ENCODE measurements at places on chromosomes 7 and 10.

DNA sequence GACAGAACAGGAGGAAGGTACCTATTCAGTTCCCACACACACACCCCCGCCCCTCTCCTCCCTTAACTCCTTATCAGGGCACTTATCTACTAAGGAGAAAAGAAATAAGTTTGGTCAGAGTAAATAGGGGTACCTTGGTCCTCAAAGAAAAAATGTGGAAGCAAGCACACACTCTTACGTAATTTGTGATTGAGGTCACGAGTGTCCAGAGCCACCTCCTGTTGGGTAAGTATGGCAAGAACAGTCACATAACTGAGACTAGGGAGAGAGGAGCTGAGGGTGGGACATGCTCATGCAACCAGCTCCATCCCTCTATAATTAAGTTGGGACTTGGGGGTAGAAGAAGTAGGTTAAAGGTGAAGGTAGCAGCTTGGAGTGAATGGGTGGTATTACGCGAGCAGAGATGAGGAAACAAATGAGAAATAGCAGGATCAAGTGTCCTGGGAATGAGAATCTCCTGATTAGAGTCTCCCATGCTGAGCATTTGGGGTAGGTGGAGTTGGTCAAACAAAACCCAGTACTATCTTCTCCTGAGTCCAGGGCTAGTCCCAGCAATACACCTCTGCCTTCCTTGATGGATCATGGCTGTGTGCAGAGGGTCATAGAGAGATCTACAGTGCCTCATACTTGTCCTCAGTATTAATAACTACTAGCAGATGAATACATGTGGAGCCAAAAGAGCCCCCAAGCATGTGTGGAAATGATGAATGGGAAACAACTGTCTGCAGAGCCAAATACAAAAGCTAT lies 77.1 kb downstream of the GSAP start:
- no peak for ATAC-seq

DNA sequence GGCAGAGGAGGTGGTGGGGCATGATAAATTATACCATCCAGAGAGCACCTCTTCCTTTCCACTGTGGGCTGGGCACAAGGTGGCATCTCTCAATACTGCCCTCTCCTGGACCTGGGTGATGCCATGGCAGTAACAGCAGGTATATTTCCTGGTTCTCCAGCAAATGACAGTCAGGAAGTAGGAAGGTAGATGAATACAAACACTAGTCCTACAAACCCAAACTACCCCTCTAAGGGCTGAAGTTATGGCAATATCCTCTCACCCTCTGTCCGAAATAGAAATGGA lies 1004.9 kb downstream of the KCNMA1 start:
- no peak for ATAC-seq

DNA sequence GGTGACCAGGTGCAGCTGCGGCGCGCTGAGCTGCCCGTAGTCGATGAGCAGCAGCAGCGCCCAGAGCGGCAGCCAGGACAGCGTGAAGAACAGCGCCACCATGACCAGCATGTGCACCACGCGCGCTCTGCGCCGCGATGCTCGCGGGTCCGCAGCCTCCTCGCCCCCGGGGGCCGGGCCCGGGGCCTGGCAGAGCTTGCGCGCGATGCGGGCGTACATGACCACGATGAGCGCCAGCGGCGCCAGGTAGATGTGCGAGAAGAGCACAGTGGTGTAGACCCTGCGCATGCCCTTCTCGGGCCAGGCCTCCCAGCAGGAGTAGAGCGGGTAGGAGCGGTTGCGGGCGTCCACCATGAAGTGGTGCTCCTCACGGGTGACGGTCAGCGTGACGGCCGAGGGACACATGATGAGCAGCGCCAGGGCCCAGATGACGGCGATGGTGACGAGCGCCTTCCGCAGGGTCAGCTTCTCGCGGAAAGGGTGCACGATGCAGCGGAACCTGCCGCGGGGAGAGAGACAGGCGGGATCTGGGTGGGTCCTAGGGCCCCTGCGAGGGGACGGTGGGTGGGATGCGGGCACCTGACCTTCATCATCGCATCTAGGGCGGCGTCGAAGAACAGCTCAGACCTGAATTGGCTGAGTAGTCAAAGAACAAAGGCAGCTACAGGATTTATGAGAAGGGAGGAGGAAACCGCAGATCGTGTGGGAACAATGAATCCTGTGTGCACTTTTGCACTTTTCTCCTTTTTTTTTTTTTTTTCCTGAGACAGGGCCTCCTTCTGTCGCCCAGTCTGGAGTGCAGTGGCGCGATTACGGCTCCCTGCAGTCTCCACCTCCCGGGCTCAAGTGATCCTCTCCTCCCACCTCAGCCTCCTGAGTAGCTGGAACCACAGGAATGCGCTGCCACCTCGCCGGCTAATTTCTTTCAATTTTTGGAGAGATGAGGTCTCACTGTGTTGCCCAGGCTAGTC lies 22.4 kb upstream of the PPA1 start:
- peak; percentile 48 for ATAC-seq

GRCh38 chr10:131874991-131875451 lies 25.8 kb upstream of the PPP2R2D start:
- no peak for ATAC-seq

- peak; percentile 58 for ATAC-seq
These were observed 67.1 kb downstream of the IKZF1 start for GRCh38 chr7:50371551-50372021.

- no peak for ATAC-seq
These were observed 4.7 kb upstream of the IGF2BP3 start for GRCh38 chr7:23474829-23475575.

DNA sequence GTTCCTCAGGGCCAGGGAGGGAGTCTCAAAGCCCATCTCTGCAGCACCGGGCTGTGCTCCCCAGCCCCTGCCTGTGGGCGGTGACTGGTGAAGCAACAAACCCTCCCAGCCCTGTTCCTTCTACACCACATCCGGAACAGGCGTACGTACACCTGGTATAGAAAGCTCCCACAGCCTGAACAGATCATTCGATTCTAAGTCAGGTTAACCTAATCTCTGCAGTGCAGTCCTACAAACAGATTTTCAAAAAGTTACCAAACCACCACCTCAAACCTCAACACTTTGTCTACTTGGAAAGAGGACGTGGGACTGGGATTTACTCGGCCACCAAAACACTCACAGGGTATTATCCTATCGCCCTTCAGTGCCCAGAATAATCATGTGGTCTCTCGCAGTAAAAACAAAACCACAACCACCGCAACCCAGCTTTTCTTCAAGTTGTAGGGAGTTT lies 238.4 kb downstream of the DIP2C start:
- ATAC-seq = peak; percentile 97

GRCh38 chr7:44284216-44284615 lies 41.2 kb downstream of the CAMK2B start:
- ATAC-seq = no peak

- ATAC-seq = no peak
These were observed 156.3 kb upstream of the C7orf33 start for GRCh38 chr7:148434181-148434757.

- ATAC-seq = no peak
These were observed 236.5 kb downstream of the RELN start for GRCh38 chr7:103752995-103753394.

DNA sequence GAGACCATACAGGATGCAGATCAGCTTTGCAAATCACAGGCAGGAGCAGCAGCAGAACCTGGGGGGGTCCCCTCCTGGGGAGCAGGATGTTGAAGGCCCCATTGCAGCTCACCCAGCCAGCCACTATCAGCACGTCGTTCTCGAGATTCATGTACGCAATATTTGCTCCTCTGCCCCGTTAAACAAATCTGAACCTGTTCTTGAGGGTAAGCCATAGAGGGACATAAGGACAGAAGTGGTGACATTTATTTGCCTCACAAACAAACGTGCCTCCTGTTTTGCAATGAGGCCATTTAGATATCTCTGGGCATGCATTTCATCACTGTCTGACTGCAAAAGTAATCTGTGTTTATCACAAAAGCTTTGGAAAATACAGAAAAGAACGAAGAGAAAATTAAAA lies 87.3 kb upstream of the BAIAP2L1 start:
- ATAC-seq = no peak

DNA sequence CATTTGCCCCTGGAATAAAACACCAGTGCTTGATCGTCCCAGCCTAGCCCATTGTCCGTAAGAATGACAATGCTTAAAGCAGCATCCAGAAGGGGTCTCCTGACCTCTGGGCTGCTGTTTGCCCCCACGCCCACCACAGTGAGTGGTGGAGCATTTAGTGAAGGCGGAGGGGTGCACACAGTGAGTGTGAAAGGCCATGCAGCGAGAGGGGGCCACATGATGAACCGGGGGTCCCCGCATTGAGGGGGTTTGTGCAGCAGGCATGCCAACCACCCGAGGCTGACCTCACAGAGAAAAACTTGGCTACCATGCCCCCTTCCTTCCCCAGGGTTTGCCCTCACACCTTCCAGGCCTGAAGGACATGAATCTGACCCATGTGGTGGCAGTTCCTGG lies 28.4 kb downstream of the CPXM2 start:
- ATAC-seq = no peak

GRCh38 chr10:95860166-95860940 lies 47.4 kb upstream of the CC2D2B start:
- no peak for ATAC-seq

- no peak for ATAC-seq
These were observed 186.8 kb upstream of the AUTS2 start for GRCh38 chr7:69411466-69411865.

DNA sequence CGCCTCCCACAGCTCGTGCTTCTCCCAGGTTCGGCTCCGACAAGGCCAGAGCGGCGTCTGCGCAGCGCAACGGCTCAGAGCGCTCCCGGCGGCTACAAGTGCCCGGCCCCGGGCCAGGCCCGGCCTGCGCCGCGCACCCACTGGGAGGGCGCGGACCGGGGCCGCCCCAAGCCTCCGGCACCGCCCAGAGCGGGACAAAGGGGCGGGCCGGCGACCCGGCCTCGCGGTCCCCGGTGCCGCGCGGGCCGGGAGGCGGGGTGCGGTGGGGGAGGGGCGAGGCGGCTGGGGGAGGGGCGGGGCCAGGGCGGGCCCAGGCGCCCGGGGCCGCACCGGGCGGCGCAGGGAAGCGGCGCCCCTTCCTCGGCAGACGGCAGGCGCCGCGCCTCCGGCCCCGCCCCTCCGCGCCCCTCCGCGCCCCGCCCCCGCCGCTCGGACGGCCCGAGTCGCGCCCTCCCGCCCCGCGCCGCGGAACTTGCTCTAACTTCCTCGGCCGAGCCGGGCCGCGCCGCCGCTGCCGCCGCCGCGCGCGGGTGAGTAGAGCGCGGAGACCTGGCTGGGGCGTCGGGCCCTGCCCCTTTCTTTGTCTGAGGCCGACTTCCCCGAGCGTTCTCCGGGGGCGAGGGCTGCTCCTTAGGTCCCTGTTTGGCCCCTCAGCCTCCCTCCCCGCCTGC lies at the start of gene TSPAN14:
Gene TSPAN14 (plus strand): TSS at position 469 of the 671 bp plus-strand sequence. CDS start 34,924 bp downstream, outside the sequence.
- peak; percentile 76 for ATAC-seq

DNA sequence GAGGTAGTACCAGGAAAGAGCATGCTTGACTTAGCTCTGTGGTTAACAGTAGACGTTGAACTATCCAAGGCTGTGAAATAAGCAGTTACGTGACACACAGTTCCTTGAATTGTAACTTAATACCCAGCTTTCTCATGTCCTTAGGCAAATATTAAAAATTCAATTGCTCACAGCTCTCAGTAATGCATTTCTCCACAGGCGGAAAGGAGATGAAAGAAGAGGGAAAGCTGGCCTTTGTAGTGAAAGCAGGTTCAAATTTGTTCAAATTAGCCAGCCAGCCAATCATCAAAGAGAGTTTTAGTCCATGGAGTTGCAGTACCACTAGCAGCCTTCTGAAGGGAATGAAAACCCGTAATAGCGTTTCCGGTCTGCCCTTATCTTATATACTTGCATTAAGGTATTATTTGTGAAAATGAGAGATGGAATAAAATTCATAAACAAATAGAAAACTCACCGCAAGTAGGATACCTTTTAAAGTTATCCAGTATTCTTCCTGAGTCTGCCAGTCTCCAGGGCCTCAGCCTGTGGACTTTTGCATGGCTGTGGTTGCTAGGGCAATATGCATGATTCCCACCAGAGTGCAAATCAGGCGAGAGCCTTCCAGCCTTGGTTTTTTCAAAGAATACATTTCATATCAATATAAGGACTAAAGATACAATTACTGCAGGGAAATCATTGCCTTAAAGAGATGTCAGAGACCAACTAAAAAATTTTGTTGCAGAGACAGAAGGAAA lies 795.5 kb downstream of the TNS3 start:
- no peak for ATAC-seq

DNA sequence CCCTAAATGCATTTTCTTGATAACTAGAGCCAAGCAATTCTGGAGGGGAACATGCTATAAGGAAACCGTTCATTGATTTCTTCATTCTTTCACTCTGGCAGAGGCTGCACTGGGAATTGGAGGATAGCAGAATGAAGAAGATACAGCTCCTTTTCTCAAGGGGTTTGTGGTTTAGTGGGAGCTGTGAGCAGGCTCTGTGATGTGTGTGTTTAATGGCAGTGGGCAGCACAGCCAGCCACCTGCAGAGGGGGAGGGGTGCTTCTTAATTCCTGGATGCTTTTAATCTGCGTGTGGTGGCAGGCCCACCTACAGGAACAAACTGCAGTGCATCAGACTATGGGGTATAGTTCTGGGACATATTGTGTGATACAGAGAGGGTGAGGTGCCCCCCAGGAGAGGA lies 31.9 kb downstream of the RPS24 start:
- no peak for ATAC-seq

DNA sequence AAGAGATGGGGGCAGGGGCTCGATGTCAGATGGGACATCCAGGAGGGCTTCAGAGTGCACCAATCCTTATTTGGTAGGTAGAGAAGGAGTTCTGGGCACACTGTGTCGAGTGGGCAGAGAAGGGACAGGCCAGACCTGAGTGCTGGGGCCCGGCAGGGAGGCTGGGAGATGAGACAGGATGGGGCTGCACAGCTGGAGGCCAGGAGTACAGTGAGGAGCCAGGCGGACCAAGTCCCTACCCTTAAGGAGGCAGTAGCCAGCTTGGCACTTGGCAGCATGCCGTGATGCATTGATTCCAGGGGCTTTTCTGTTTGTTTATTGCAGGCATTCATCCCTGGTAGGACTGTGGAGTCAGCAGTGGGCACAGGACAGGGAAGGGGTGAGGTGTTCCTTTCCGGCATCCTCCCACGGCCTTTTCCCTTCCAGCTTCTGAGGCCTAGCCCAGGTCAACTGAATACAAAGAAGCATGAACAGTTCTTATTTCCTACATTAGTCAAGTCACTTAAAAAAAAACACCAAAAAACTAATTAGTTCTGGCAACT lies 168.8 kb upstream of the CDCA7L start:
- ATAC-seq = no peak

GRCh38 chr10:52390388-52390787 lies 76.3 kb downstream of the DKK1 start:
- no peak for ATAC-seq

GRCh38 chr7:54632696-54633095 lies 90.5 kb downstream of the VSTM2A start:
- ATAC-seq = no peak

GRCh38 chr7:36198854-36199266 lies 45.8 kb downstream of the EEPD1 start:
- no peak for ATAC-seq

GRCh38 chr10:35004651-35005050 lies 85.5 kb downstream of the CUL2 start:
- ATAC-seq = no peak

All from activated CD4-positive, CD25-positive, alpha-beta regulatory T cell treated with anti-CD3 and anti-CD28 coated beads, Interleukin-2, amount 50 U/mL, for 24 hours (primary cell).